ENCODE measurements at places on chromosomes 3 and 15.
A peak's percentile ranks its signal among the peaks of the same experiment; 100 is the strongest.

GRCh38 chr15:100131321-100132224 is 210.2 kb downstream of the ADAMTS17 start:
- DNase-seq = no peak

DNA sequence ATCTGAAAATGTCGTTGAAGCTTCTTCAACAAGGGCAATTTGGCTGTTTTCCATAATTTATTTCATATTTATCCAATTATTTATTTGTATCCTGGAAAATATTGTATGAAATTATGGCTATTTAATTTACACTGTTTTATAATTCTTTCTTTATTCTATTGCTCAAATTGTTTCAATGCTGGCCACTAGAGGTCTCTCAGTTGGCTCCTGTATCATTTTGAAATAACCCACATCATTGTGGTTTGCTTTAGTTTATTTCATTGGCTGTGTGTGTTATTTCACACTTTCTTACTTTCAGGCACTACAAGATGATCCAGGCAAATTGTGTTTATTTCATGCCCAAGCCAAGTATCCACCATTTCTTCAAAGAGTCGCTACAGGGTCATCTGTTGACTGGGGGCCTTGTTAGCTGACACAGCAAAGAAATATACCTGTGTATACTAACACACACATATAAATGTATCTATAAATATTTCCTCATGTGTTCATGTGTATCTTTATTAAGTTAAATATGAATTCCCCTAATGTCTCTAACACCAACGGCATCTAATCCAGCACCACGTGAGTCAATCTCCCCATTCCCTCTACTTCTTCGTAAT is 86.2 kb downstream of the NPAP1 start:
- DNase-seq = no peak

DNA sequence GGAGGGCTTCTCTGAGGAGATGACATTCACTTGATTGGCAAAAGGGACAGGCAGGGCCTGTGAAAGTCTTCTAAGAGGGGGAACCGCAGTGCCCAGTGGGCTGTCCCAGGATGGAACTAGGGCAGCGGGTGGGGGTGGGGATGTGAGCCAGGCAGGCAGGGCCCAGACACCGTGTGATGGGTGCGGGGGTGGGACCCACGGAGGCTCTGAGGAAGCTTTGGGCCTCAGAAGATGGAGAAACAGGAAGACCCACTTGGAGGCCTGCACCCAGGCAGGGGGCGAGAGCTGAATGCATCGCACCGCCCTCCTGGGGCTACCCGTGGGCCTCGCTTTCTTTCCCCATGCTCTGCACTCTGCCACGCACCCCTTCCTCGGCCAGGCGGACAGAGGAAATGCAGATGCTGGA is 32.9 kb upstream of the ACAD9 start:
- no peak for DNase-seq

- DNase-seq = no peak
These were observed 51.0 kb downstream of the PLCL2 start for GRCh38 chr3:16935781-16936180.

GRCh38 chr15:58241872-58242271 is 103.7 kb downstream of the AQP9 start:
- no peak for DNase-seq

DNA sequence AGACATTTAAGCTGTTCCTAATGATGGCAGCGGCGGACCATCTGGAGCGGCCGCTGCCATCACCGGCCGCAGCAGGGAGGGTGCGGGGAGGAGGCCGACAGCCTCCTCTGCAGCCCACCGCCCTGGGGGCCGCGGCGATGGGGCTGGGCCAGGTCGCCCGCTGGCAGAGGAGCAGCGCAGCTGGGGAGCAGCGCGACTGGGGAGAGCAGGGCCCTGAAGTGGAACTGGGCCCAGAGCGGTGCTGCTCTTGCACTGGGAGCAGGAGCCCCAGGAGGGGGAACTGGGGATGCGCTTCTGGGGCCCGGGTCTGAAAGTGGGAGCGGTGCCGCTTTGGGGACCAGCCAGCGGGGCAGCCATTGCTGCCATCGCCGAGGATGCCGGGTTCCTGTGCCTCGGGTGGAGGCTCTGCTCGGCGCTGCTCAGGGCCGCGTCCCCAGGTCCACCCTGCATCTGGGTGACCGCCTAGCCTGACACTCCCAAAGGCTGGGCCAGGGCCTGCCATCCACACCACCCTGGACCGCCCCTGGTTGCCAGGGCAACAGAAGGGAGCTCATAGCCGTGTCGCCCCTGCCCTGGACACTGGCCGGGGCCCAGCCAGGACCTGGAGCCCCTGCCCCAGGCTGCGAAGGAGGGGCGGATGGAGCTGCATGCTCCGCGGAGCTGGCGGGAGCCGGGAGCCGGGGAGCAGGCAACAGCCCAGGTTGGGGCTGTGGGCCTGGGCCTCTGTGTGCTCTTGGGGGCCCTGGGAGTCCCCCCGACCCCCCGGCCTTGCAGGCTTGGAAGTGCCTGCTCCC is 15.5 kb upstream of the PLA2G4E start:
- DNase-seq = no peak

DNA sequence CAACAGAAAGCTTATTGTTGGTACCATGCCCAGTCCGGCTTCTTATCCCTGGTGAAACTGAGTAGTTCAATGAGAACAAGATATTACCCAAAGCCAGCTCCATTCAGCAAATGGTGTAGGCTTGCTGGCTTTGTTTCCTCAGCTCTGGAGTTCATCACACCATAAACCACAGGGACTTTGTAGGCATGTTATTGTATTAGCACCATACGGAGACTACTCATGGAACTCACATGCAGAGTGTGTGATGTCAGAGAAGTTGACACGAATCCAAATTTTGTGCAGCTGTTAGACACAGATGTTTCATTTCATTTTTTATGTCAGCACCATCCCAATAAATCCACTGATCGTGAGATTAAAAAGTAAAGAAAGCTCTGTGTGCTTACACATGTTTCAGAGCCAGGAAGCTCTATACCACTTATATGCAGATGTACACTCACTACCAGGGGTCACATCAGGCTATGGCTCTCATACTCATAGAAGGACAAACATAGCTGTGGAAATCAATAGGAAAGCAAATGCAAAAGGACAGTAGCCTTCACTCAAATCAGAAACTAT is 63.4 kb upstream of the LEKR1 start:
- DNase-seq = no peak

DNA sequence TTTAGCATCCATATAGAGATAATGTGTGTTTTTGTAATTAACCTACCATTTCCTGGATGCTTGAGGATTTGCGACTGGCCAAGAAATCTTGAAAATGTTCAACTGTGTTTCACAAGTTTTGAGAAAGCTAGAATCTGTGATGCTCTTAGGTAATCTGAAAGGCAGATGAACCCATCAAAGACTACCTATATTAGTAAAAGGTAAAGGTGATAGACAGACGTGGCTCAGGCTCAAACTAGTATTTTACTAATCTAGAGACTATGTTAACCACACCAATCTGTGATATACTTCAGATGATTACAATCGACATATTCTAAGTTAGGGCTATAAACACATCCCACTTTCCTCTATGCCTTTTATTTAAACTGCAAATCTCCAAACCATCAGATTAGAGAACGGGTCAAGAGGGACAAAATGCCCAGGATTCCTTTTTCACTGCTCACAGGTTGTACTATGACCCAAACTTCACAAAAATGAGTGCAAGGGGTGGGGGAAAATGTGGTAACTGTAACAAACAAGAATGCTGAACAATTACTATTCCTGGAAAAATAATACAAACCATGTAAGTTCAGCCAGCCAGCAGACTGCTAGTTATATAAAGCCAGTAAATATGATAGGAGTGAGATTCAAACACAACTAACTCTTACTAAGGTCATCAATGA is 295.1 kb downstream of the FOXP1 start:
- no peak for DNase-seq

GRCh38 chr15:99930696-99931095 is 197.5 kb upstream of the LYSMD4 start:
- no peak for DNase-seq

- DNase-seq = no peak
These were observed 61.4 kb downstream of the ZNF609 start for GRCh38 chr15:64521726-64522164.

DNA sequence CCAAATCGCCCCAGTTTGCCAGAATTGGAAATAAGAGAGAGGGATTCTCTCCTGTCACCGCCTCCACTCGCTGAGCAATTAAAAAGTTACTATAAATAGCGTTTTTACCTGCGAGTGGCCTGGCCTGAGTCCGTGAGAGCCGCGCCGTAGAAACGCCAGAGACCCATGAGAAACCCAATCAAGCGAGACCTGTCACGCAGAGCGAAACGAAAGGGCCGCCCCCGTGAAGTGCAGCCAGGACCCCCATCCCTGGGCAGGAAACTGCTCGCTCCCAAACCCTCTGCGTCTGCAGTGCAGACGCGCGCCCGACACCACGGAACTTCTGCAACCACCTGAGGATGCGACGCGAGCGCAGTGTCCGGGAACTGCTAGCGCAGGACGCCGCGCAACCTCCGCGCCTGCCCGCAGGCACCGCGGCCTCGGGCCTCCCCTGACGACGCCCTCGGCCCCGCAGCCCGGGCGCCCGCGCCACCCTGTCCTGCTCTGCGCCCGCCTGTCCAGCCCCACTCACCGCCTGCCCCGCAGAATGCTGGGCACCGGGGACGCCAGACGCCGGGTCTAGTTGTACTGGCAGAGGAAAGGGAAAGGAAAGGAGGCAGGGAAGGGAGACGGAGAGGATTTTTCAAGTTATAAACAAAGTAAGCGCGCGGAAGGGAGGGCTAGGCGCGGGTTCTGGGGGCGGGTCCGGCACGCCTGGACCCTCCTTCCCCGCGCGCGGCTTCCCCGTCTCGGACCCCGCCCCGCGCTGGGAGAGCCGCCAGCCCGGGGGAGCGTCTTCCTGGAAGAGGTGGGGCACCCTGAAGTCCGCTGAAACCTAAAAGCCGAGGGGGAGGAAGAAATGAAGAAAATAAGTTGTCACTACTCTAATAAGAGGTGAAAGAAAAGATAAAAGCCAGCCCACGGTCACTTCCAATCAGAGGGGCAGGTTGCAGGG is at the start of gene PLSCR4:
PLSCR4 (minus strand) TSS at position 657 of the 934 bp plus-strand sequence. CDS start 29,034 bp downstream, outside the sequence.
- DNase-seq = no peak

GRCh38 chr3:38649500-38650247 is at the start of gene SCN5A:
Gene SCN5A, minus strand, starts transcription at chr3:38649687. Its CDS starts 16,380 bp downstream, at chr3:38633307.
- peak; percentile 45 for DNase-seq

GRCh38 chr15:28975766-28976179 is 90.0 kb downstream of the APBA2 start:
- peak; percentile 62 for DNase-seq

DNA sequence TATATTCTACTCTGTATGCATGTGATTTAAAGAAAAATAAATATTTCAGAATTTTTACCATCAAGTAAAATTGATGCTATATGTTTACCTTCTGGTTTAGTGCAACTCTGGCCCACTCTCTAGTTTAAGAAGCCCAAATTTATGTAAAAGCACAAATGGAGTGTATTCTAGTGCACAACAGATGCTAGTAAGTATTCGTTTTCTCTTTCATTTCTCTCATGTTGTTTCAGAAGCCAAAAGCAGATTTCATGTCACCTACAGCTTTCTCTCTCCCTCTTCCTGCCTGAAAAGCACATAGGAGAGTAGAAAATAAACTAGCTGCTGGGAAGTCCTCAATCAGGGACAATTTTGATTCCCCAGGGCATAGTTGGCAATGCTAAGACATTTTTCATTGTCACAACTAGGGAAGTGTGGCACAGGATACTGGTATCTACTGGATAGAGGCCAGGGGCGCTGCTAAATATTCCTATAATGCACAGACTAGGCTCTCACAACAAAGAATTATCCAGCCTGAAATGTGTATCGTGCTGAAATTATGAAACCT is 147.4 kb upstream of the ARHGEF26 start:
- DNase-seq = no peak
